ENCODE measurements at places on chromosomes 3 and 15. TPM values are rescaled to one million over a fixed set of nuclear protein-coding genes. Genes with fewer than 3 reads are reported as not detected.

Gene CRYBG3
- total RNA-seq, result 5.5 TPM

Gene CCDC54
- total RNA-seq, result not detected

Gene TRANK1
- total RNA-seq, result 2.1 TPM

Gene ZKSCAN7
- 6.4 TPM for total RNA-seq

Gene GOLGA6L7
- not detected for total RNA-seq

Gene BRK1
- total RNA-seq, result 161 TPM

Gene PRSS50
- total RNA-seq, result not detected

Gene MUC20
- total RNA-seq, result not detected

Gene SERINC4
- total RNA-seq, result not detected

Gene SMCO1
- not detected for total RNA-seq

Gene SNTN
- not detected for total RNA-seq

Gene HYKK
- 4.1 TPM for total RNA-seq

Gene LRRIQ4
- total RNA-seq, result not detected

Gene GRK7
- not detected for total RNA-seq

Gene DUOX1
- total RNA-seq, result 14.2 TPM

Gene LRRC31
- not detected for total RNA-seq

Gene CTXND1
- total RNA-seq, result not detected

Gene TGM4
- 0.08 TPM for total RNA-seq

Gene HTR3E
- not detected for total RNA-seq

Gene SLC24A5
- total RNA-seq, result not detected

Gene FSIP1
- total RNA-seq, result 0.76 TPM

Gene PAK6
- total RNA-seq, result 21.0 TPM

Gene ANKDD1A
- 0.47 TPM for total RNA-seq

Gene LCTL
- not detected for total RNA-seq

Gene SH2D7
- total RNA-seq, result not detected

Gene GOLGA8J
- not detected for total RNA-seq

Gene HMG20A
- 24.6 TPM for total RNA-seq

Gene GATM
- not detected for total RNA-seq

Gene TMEM202
- total RNA-seq, result not detected

Gene COL8A1
- total RNA-seq, result 56.4 TPM

Gene GOLGA8R
- total RNA-seq, result not detected

Gene TLR9
- not detected for total RNA-seq

Gene FXR1
- 89.3 TPM for total RNA-seq

Gene ADAMTS17
- 0.86 TPM for total RNA-seq

Gene PIGZ
- total RNA-seq, result 1.1 TPM

Gene GUCA1C
- not detected for total RNA-seq

Gene CCDC71
- total RNA-seq, result 47.6 TPM

Gene CHST13
- not detected for total RNA-seq
